ENCODE measurements at places on chromosomes 16 and 17.

DNA sequence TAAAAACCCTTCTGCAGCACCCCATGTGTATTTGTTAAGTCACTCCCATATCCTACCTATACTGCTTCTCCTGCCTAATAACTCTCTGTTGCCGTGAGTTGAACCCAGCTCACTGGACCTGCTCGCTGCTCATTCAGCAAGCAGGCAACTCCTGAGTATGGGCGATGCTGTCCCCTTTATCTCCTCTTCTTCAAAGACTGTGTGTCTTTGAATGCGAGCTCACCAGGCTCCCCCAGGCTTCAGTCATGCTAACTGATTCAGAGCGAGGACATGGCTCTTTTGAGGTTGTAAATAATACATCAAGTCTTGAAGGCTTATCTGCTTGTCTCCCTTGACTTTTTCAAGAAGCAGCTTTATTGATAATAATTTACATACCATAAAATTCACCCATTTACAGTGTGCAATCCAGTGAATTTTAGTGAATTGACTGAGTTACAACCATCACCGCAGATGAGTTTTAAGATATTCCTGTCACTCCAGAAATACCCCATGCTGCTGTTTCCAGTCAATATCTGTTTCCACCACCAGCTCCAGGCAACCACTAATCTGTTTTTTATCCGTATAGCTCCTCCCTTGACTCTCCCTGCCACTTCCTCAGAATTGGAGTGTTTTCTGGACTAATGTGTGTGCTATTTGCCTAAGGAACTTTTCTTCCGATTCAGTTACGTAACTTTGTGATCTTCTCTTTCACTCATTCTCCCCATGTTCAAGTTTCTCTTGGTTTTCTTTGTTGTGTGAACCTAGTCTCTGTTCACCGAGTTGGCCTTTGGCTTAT is 132.2 kb downstream of the SPECC1 start:
- DNase-seq, result no peak

GRCh38 chr17:45579529-45580495 is 89.3 kb upstream of the PLEKHM1 start:
- DNase-seq, result no peak

DNA sequence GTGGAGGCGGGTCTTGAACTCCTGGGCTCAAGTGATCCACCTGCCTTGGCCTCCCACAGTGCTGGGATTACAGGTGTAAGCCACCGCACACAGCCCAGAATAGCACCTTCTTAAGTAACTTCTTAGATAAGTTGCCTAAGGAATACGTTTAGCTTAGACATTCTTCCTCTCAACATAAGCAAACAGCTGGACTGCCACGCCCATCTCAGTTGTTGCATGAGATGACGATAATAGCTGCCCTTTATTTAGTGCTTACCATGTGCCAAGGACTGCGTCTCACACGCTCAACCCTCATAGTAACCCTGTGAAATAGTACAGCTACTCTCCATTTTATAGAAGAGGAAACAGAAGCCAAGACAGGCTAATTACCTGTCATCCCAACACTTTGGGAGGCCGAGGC is 11.8 kb downstream of the HASPIN start:
- DNase-seq, result no peak

- no peak for DNase-seq
These were observed 502.8 kb upstream of the GOT2 start for GRCh38 chr16:59236804-59237458.

DNA sequence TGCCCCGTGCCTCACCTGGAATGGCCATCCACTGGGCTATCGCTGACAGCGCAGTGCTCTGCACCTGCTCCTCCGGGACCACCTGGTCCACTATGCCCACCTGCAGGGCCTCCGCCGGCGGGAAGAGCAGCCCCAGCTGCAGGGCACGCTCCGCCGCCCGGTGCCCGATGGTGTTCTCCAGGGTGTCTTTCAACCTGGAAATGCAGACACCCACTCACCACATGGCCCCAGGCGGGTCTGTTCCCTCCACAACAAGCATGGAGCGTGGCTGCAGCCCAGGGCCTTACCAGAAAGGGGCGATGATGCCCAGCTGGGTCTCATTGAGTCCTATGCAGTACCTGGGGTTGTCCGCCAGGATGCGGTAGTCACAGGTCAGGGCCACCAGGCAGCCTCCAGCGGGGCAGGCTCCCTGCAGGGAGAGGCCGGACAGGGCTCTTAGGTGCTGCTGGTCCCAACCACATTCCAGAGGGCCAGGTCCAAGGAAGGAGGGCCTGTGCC is 6.8 kb downstream of the DNASE1L2 start:
- DNase-seq, result no peak

DNA sequence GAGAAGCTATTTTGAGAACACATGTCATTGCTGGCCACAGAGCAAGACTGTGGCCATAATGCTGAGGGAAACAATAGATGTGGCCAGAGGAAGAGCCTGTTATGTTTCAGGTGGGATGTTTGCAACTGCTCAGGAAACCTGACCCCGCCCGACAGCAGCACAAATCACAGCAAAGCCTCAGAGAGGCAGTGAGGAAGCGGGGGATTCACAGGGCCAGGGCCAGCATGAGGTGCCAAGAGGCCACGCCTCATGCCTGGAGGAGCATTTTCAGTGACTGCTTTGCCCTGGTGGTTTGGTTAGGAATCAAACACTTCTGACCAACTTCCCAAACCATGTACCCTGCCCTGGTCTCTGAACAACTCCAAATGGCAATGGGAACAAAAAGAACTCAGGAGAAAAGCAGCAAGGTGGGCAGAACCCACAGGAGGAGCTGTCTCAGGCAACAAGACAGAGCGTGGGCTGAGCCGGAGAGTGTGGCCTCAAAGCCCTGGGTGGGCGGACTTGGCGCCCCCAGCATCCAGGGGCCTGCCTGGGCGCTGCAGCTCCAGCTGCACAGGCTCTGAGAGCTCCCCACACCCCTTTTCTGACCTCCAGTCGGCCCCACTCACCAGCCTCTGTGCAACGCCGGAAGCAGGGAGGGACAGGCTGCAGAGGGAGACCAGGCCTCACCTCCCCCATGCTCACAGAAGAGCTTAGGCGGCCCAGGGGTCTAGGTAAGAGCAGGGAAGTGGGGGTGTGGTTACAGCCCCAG is 20.6 kb downstream of the HIC1 start:
- no peak for DNase-seq

DNA sequence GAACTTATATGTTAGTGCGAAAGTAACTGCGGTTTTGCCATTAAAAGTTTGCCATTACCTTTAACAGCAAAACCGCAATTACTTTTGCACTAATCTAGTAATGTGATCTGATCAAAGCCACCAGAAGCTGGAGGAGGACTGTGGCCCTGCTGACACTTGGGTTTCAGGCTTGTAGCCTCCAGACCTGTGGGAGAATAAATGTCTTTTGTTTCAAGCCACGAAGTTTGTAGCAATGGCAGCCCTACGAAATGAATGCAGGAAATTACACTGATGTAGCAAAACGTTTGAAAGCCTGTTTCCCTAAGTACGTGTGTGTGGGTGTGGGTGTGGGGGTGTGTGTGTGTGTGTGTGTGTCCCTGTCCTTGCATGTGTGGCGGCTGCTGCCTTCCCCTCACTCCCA is 66.6 kb downstream of the WSB1 start:
- DNase-seq, result no peak

DNA sequence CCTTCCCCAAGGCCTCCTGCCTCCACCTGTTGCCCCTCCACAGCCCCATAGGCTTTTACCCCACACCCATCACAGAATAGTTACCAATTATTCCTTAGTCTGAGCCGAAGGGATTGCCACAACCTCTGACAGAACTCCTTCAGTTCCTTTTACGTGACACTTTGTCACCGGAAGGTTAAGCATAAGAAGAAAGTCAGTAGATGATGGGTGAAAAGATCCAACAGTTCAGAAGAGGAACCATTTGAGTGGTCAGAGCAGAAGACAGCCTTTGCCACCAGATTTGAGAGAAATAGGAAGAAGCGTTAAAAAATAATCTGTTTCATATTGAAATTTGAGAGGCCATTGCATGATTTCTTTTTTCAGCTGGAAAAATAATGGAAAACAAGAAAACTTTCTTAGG is 1.2 kb downstream of the SRR start:
- DNase-seq, result no peak

- no peak for DNase-seq
These were observed 7.0 kb downstream of the NOS2 start for GRCh38 chr17:27793168-27793905.

DNA sequence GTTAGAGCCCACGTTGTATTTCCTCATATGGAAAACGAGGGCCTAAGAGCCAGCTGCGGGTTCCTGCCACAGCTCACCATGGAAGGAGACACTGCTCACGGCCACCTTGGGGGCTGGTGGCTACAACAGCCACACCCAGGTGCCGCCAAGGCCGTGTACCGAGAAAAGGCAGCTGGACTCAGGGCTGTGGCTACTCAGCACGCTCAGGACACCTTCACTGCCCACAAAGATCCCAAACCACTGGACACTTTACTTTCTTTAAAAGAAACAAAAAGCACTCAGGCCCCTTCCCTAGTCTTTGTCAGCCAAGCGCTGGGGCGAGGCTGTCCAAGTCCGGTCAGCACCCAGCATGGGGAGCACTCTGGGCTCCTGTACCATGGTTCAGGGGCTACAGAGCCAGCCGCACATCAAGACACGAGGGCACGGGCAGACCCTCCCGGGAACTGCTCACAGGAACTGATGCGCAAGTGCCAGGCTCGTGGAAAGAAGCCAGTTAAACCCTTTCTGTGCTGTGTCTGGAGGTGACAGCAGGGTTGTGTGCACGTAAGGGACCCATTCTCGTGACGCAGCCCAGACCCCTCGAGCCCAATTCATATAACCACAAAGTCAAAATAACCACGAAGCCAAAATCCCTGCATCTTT is 18.5 kb downstream of the SLC16A3 start:
- DNase-seq, result no peak

GRCh38 chr17:65954148-65954449 is 237.8 kb downstream of the CEP112 start:
- DNase-seq, result no peak

- DNase-seq, result no peak
These were observed 39.4 kb downstream of the RPH3AL start for GRCh38 chr17:313231-313630.

GRCh38 chr16:81654346-81654745 is 124.7 kb upstream of the PLCG2 start:
- DNase-seq, result no peak

DNA sequence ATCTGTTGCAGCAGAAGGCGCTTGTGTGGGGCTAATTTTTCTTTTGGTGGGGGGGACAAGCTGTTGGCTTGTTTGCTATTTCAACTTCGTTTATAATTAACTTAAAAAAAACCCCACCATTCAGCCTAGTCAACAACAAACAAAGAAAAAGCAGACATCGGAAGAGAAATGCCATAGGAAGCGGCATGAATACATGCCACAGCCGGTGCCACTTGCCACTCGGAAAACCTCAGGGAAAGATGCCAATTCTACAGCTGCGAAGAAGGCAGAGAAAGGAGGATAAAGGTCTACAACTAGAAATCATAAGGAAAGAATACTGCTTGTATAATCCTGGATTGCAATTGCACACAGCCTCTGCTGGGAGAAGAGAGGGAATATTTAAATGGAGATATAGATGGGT is 254.4 kb upstream of the PMFBP1 start:
- no peak for DNase-seq

GRCh38 chr17:10614536-10615155 is 42.5 kb downstream of the MYH3 start:
- DNase-seq, result no peak

DNA sequence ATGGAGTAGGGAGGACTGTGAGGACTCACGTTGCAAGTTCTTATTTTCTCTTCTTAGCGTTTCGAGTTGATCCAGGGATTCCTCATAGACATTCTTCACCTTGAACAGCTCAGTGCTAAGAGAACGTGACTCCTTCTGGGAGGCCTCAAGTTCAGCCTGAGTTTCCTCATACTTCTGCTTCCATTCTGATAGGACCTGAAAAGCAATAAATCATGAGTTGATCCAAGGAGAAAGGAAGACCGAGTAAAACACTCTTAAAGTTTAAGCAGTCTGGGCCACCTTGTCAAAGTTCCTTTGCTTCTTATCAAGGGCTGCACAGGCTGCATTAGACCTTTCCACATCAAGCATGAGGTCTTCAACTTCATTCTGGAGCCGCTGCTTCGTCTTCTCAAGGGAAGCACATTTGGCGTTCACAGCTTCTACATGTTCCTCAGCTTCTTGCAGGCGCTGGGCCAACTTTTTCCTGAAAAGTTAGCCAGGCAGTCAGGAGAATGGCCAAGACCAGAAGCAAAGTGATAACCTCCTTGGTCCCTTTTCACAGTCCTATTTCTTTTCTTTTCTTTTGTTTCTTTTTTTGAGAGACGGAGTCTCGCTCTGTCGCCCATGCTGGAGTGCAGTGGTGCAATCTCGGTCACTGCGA is 23.8 kb upstream of the MYH13 start:
- DNase-seq, result no peak

- DNase-seq, result no peak
These were observed 17.3 kb upstream of the EEF2K start for GRCh38 chr16:22188595-22189442.

- DNase-seq, result no peak
These were observed 22.9 kb downstream of the PRCD start for GRCh38 chr17:76562734-76563148.

DNA sequence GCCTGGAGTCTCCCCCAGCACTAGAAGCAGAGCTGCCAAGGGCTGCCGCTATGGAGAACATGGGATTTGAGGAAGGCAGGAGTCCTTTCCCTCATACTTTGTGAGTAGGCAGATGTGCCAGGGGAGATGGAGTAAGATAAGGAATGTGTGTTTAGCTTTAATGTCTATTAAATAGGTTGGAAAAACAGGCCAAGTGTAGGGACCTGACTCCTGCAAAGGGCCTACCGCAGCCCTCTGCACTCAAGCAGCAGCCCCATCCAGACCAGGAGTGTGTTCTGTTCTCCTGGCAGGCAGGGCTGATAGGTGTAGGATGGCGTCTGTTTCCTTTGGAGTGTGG is 1.8 kb upstream of the MIF4GD start:
- no peak for DNase-seq

DNA sequence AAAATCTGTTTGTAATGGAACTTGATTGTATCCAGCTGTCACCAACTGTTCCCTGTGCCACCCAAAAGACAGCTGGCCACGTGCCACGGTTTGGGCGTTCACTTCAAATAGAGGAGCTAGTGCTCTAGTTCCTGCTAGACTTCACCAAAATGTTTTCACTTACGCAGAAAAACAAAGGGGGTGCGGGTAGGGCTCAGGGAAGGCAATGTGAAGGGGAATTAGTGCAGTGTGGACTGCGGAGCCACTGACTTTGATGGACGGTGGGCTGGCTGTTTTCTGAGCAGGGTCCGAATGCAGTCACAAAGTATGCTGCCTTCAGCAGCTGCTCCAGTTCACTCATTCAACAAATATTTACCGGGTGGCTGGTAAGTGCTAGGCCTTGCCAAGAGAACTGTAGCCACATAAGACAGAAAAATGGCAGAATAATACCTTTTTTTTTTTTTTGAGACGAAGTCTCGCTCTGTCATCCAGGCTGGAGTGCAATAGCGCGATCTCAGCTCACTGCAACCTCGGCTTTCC is 7.6 kb upstream of the CYTH1 start:
- no peak for DNase-seq

DNA sequence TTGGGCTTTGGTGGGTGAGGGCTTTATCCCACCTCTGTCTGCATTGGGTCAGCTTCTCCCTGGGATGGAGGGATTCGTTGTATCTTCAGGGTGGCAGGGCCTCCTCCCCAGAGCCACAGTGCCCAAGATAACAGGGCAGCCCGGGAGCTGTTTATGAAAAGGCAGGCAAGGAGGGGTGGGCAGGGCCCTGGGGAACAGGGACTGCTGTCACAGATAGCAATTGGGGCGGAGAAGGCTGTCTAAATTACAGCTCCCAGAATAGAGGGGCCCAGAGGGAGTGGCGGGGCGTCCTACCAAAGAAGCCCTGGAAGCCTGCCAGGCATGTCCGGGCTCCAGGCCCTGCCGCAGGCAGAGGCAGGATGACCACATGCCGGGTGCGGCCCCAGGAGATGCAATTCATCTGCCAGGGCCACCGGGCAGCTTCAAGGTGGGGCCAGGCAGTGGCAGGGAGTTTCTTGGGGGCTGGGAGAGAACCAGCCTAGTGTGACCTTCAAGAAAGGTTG is 18.8 kb upstream of the PHOSPHO1 start:
- DNase-seq, result no peak

All from NCI-H1436 treated with DMSO at 0.1 percent for 48 hours (cell line).